ENCODE measurements at places on chromosomes 4 and X.

GRCh38 chr4:186404562-186405134 lies 138.7 kb downstream of the F11 start:
- DNase-seq = no peak

DNA sequence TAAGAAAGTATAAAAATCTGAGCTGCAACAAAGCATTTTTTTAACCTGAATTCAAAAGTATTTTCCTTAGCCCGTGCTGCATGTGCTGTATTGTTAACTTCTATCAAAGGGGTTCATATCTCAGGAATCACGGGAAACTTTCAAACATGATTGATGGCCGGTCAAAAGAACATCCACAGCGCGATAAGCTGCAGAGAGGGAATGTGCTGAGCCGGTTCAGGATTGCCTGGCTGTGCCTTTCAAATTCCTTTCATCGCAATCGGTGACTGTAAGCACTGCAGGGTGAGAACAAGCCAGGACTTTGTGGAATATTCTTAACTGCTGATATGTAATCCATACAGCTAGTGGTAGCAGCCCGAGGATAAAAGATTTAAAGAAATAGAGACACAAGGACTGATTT lies 210.9 kb upstream of the NOCT start:
- no peak for DNase-seq

- no peak for DNase-seq
Measured at GRCh38 chr4:122212880-122213279, 60.7 kb downstream of the BLTP1 start.

- no peak for DNase-seq
Measured at GRCh38 chrX:2301901-2302300, 198.9 kb downstream of the DHRSX start.

GRCh38 chrX:2642791-2643190 lies 48.3 kb upstream of the CD99 start:
- DNase-seq = no peak

DNA sequence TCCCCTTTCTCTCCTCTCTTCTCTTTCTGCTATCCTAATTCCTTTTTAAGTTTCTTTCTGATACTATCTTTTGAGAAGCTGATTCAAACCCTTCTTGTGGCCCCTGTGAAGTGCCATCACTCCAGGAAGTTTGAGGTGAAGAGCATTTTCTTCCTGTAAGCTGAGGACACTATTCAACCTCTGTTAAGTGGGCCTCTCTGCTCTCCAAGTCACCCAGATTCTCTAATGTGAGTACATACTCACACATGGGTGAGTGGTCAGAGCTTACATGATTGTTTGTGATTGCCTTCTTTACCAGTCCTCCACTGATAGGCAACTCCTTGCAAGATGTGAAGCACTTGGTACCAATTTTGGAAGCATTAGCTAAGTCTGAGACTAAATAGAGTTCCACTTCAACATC lies 18.4 kb upstream of the SMIM10L2A start:
- no peak for DNase-seq

GRCh38 chrX:109709129-109709631 lies 23.9 kb downstream of the ACSL4 start:
- no peak for DNase-seq

All from heart left ventricle (tissue), 16 donors.